GM10248 (cell line): ENCODE measurements at places on chromosomes 7 and 10.

GRCh38 chr7:140455743-140456142 lies 23.6 kb downstream of the MKRN1 start:
- no peak for DNase-seq

DNA sequence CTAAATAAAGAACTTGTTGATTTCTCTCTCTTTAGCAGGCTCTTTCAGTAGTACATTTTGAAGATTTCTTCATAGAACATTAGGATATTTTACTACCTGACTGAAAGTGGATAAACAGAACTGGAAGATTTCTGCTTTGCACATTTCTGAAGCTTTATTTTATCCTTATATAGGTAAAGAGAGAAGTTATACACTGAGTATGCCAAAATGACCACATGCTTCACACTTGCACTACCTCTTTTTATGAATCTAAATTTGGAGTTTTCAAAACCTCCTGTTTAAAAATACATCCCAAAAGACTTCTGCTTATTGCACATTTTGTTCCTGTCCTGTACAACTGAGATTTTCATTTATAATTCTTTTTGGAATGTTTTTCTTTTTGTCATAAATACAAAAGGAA lies 197.4 kb upstream of the PRPS1L1 start:
- DNase-seq, result no peak

GRCh38 chr10:49610114-49610457 lies at the start of gene SLC18A3:
TSS of gene SLC18A3 (plus strand) at chr10:49610310. CDS start at chr10:49610741, 431 bp downstream.
- DNase-seq, result no peak

GRCh38 chr7:142632271-142633134 lies 116.8 kb upstream of the PRSS1 start:
- DNase-seq, result peak; percentile 79

GRCh38 chr7:55548295-55548731 lies 24.0 kb downstream of the VOPP1 start:
- DNase-seq, result peak; percentile 51

GRCh38 chr7:90693939-90694338 lies 97.8 kb downstream of the CDK14 start:
- DNase-seq, result no peak

GRCh38 chr10:23614483-23614882 lies 175.6 kb downstream of the OTUD1 start:
- DNase-seq, result no peak

DNA sequence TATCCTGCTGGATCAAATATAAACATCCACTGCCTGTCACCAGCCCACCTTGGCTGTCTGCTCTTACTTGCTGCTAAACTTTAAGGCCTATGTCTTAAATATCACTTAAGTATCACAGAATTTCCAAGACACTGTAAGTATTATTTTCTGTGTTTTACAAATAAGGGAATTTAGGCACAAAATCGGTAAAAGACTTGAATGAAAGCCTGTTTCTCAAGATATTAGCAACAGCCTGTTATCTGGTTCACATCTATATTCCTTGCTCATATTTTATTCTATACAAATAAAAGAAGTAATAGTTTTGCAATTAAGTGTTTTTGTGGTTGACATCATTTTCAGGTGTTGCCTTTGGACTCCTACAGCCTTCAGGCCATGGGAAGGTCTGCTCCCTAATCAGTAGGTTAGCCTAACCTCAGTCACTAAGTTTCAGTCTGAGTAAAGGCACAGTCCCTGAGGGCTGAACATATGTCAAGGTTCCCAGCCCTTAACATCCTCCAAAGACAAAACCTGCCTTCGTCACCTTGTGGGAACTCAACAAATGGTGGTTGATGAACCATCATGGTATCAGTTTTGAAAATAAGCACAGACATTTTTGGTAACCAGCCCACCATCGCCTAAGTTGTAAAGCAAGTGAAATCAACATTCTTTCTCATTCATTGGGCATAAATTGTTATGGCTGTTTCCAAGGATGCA lies 127.1 kb downstream of the CREB5 start:
- DNase-seq, result peak; percentile 64

- DNase-seq, result no peak
Measured at GRCh38 chr7:108112683-108113082, 17.5 kb downstream of the LAMB4 start.

- peak; percentile 55 for DNase-seq
Measured at GRCh38 chr7:104848138-104848990, 165.6 kb upstream of the KMT2E start.

DNA sequence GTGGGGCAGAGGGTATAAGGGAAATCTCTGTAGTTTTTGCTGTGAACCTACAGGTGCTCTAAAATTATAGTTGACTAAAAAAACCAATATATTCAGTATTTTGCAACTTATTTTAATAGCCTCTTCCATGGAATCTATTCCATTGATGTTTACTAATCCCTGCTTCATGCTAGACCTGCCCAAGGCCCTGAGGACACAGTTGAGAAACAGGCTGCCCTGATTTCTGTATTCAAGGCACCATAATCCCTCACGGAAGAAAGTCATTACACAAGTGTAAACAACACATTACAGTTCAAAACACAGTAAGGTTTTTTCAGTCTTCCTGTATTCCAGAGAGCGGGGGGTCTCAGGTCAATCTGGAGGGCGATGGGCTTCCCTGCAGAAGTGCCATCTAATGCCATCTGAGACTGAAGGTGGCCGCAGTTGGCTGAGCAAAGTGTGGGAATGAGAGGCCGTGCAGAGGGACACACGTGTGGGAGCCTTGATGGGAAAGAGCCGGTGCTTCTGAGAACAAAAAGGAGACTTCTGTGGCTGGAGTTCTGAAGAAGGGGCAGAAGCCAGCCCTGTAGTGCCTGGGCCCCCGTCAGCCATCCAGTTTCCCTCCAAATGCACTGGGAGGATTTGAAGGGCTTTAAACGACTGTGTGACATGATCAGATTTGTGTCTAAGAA lies 146.9 kb downstream of the PTPN20 start:
- DNase-seq, result no peak

- no peak for DNase-seq
Measured at GRCh38 chr10:70780772-70781171, 4.4 kb downstream of the TBATA start.

DNA sequence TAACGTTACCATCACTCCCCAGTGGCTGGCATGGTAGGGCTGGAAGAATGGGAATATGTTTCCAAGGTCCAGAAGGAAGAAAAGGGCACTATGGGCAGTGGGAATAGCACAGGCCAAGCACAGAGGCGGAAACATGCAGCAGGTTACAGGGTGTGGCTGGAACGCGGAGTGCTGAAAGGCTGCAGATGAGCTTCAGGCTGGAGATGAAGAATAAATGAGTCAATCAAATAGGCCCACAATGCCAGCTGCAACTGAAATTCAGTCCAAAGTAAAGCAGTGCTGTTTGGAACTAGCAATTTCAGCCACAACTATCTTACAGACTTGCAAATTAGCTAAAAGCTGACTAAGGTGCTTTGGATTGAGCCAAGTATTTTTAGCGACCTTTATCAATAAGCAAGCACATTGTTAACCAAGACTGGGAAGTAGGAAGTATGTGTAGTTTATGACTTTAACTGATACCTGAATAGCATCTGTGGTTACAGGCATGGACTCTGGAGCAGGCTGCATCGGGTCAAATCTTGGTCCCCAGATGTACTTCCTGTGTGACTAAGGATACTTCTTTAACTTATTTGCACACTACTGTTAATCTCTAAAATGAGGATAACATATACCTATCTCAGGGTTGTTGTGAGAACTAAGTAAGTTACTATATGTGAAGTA lies 77.5 kb upstream of the CTTNBP2 start:
- no peak for DNase-seq

- DNase-seq, result peak; percentile 17
Measured at GRCh38 chr10:21593986-21594385, 60.0 kb downstream of the MLLT10 start.

- DNase-seq, result no peak
Measured at GRCh38 chr10:57320416-57320815, 947.3 kb downstream of the IPMK start.

- DNase-seq, result no peak
Measured at GRCh38 chr10:13046851-13047528, 45.5 kb upstream of the CCDC3 start.

- no peak for DNase-seq
Measured at GRCh38 chr10:10007957-10008356, 1009.7 kb upstream of the CELF2 start.

DNA sequence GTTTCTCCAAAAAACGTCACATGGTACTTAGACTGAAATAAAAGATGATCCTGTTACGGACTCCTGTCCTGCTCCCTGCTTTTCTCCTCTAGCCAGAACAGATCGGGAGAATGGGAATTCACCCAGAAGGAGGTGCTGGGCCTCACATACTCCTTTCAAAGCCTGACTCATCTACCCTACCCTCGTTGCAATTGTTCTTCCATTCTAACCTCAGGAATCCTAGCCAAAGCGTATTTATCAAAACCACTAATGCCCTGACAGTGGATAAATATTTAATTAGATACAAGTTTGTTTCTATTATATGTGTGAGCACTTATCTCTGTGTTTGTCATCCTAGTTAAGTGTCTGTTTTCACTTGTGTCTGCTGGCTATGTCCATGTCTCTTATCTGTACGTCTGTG lies 21.7 kb downstream of the ZCWPW1 start:
- no peak for DNase-seq

- peak; percentile 76 for DNase-seq
Measured at GRCh38 chr10:79149662-79150443, 81.1 kb downstream of the ZMIZ1 start.

DNA sequence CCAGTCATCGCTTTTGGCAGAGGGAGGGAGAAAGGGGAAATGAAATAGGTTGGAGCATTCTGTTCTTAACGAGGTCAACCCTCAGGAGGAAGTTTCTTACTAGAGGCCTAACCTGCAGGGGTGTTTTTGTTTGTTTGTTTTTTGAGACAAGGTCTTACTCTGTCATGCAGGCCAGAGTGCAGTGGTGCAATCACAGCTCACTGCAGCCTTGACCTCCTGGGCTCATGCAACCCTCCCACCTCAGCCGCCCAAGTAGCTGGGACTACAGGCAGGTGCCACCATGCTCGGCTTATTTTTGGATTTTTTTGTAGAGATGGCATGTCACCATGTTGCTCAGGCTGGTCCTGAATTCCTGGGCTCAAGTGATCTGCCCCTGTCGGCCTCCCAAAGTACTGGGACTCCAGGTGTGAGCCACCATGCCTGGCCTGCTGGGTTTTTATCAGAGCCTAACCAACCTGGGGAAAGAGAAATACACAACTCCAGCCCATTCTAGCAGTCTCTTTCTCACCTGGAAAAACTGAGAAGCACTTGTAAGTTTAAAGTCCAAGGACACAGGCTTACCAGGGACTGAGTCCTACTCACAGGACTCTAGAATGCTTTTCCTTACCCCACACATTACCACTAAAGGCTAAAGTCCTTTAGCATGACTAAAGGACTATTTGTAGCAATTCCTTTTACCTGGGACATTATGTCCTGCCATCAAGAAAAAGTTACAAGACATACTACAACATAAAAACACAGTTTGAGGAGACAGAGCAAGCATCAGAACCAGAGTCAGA lies 101.0 kb upstream of the EGFR start:
- no peak for DNase-seq

GRCh38 chr7:38709123-38709522 lies 78.0 kb upstream of the AMPH start:
- DNase-seq, result no peak

GRCh38 chr10:94199565-94199964 lies 163.2 kb downstream of the NOC3L start:
- no peak for DNase-seq

DNA sequence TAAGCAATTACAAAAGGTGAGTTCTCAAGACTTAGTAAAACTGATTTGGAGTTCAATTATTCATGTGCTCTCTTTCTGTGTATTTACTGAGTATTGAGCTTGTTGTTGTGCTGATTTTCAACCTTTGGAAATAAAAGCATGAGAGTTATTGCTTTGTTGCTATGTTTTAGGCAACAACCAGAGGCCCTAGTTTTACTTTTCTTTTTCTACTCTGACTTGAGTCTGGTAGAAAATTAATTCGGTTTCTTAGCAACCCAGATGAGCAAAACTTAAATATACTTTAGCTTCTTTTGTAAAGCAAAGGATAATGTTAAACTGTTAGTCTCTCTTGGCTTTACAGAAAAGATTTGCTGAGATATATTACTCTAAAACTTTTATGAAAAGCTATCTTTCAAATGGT lies 66.4 kb upstream of the SCIN start:
- DNase-seq, result no peak

GRCh38 chr10:79262131-79262530 lies 85.1 kb upstream of the PPIF start:
- DNase-seq, result no peak

DNA sequence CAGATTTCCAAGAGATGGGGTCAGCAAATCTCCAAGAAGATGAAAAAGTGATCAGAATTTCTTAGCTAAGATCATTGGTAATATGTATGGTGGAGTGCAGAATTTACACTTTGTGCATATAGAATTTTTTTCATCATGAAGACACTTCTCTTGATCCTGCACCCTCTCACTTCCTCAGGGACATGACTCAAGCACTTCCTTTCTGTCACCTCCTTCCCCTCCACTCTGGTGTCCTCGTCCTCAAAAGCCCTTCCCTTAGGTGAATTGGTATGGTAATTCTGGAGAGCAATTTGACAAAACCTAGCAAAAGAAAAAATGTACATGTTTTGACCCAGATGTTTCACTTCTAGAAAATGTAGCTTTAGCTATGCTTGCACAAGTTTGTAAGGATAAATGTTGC lies 18.1 kb downstream of the CALN1 start:
- no peak for DNase-seq

DNA sequence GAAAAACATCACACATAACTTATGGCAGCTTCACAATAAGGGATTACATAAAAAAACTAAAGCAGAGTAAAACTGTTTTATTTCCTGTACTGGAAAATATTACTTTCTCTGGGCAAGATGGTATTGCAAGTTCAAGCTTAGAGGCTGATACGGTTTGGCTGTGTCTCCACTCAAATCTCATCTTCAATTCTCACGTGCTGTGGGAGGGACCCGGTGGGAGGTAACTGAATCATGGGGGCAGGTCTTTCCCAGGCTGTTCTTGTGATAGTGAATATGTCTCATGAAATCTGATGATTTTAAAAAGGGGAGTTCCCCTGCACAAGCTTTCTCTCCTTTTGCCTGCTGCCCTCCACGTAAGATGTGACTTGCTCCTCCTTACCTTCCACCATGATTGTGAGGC lies 5.1 kb upstream of the LRRC27 start:
- DNase-seq, result no peak

DNA sequence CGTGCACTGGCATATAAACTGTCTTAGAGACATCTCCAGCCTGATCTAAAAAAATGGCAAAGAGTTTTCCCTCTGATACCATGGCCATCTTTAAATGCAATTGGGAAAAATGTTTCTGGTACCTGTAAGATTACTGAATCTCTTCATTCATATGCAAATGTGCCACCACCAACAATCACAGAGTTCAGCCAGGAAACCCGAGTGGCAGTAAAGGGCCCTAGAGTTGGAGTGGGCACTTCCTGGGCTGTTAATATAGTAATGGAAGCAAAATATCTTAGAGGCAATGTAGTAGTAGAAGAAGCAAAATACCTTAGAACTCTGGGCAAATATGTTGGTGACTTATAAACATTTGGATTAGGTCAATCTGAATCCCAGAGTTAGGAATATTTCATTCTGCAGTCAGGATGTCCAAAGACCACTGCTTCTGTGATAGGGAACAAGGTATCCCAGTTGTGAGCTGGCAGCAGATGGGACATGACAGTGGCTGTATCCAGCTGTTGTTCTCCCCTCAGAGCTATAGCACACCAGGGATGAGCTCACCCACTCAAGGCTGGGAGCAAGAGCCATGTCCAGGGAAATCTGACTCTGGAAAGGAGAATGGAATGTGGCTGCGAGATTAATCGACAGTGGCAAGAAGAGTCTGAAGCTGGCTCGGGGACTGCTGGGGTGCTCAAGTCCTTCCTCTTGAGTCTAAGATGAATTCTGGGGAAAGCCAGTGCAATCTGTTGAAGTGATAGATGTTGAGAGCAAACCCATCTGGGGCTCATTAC lies 332.1 kb downstream of the PHTF2 start:
- no peak for DNase-seq
